T-helper 17 cell (primary cell): ENCODE measurements at places on chromosomes 16 and 17.

GRCh38 chr17:63140255-63140654, 174.2 kb downstream of the TANC2 start:
- DNase-seq, result no peak

GRCh38 chr16:83715217-83715920, 92.4 kb upstream of the HSBP1 start:
- DNase-seq, result no peak

DNA sequence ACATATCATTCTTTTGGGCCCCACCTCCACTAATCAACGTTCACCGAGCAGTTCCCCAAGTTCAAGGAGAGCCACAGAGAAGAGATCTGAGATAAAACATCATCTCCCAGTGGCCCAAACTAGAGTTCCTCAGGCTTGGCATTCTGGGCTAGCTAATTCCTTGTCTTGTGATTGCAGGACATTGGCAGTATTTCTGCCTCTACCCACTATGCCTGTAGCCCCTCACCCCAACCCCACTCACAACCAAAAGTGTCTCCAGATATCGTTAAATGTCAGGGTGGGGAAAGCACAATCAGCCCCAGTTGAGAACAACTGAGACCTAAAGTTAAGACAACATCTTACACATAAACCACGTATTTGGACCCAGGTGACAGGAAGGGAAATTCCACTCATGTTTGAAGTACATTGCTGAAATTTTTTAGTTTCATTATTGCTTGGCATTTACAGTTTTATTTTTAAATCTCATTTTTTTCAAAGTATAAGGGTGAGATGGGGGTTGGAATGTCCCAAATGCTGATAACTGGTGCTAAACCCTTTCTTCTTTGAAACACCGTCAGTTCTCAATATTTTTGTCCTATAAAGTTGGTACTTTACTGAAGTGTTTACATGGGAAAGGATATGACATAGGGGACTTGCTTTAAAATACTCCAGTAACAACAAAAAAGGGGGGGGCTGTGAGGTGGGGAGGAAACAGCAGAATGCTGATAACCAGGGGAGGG, 13.6 kb downstream of the ZC3H7A start:
- peak; percentile 27 for DNase-seq

- no peak for DNase-seq
Measured at GRCh38 chr17:60592750-60593149, 7.2 kb upstream of the PPM1D start.
